ENCODE measurements at places on chromosomes 3 and 15.

GRCh38 chr3:32551087-32551486 is 19.6 kb downstream of the DYNC1LI1 start:
- no peak for DNase-seq

DNA sequence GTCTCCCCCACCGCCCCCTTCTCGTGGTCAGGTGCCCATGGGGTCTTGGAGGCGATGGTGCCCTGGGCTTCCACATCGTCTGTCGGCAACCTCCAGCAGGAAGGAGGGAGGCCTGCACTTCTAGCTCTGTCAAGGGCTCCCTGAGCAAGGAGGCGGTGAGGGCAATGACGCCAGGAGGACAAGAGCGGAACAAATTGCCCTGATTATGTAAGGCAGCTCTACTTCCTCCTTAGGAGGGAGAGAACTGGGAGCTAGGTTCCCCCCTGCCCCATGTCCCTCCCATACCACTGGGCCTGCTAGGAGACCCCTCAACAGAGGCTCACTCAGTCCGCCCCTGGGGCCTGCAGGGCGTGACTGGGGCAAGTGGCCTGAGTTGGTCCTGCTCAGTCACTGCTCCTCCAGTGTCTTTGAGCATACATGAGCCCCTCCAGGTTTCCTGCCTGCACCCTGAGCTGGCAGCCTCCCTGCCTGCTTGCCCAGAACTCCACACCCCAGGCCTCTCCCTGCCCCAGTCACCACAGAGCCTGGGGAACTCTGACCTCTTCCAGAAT is 56.1 kb downstream of the CACNA2D2 start:
- no peak for DNase-seq

DNA sequence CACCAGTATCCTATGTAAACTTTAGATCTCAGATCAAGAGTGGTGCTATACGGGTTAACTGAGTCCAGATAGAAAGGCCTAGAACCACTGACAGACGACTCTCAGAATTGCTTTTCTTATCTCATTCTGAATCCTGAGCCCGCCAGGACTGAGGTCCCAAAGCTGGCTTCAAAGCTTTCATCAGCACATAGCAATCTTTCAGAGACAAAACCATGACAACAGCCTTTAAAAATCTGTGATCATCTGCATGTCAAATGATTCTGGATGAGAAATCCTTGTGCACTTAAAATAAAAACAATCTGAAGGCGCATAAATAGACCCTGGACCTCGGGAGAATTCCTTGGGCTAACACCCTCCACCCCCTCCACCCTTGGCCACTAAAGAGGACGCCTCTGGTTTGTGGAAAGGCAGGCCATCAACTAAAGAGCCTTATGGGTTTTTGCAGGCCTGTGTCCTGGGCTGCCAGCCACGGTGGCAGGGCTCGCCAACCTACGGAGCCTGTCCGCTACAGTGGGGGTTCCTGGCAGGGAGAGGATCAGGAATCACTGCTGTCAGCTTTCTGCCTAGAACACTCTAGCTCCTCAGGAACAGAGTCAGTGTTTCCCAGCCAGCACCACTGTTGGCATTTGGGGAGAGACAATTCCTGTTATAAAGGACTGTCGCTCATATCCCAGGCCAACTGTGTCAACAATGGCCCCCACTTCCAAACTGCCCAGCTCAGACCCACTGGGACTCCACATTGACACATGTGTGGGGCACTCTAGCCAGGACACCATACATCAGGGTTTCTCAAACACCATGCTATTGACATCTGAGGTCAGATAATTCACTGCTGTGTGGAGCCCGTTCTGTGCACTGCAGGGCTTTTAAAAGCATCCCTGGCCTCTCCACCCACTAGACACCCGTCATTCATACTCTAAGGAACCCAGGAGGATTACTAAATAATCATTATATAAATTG is 20.2 kb downstream of the TLE3 start:
- no peak for DNase-seq

- no peak for DNase-seq
These were observed 13.5 kb upstream of the MYO5C start for GRCh38 chr15:52309154-52309548.

DNA sequence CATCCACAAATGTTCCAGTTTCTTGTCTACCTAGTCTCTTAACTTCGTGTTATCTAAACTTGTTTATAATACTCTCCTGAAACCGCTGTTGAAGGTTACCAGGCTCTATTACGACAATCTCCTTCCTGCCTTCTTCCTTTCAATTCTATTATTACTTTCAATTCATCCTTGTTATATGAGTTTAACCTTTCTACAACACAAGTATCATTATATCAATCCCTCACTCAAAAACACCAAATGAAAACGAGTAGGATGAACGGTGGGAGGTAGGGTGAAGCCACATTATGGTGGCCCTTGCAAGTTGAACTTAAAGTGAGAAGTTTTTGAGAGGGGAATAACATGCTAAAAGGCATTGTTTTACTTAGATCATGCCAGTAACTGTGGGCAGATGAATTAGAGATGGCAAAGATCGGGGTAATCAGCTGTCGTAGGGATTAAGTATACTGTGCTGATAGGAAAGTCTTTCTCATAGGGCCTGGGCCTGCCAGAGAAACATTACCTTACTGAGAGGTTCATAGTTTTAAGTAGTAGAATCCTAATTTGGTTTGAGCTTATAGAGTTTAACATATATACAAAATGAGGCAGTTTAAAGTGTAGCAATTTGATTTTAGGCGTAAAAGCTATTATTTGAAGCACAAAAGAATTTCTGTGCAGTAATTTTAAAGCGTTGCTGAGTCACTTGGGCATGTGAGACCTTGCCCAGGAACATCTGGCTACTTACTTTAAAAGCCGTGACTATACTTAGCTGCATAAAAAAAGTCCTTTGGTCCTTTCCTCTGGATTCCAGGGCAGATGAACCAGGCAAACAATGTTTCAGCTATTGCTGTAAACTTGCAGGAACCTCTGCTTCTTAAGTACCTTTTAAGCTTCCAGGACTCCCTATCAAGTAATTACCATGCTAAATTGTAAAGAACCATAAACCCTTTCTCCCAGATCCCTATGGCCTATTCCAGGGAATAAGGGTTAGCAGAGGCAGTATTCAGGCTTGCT is 3.3 kb upstream of the CEP97 start:
- DNase-seq: no peak

- DNase-seq: no peak
These were observed 297.9 kb downstream of the RYR3 start for GRCh38 chr15:33608714-33609113.

Measured in activated CD8-positive, alpha-beta memory T cell treated with anti-CD3 and anti-CD28 coated beads for 1 hour (primary cell).